ENCODE measurements at places on chromosomes 5 and 9.

GRCh38 chr9:104774132-104774531 lies 10.2 kb downstream of the NIPSNAP3B start:
- DNase-seq: no peak

- DNase-seq: peak; percentile 15
Observed at GRCh38 chr9:108776920-108777639, 78.7 kb downstream of the ACTL7B start.

DNA sequence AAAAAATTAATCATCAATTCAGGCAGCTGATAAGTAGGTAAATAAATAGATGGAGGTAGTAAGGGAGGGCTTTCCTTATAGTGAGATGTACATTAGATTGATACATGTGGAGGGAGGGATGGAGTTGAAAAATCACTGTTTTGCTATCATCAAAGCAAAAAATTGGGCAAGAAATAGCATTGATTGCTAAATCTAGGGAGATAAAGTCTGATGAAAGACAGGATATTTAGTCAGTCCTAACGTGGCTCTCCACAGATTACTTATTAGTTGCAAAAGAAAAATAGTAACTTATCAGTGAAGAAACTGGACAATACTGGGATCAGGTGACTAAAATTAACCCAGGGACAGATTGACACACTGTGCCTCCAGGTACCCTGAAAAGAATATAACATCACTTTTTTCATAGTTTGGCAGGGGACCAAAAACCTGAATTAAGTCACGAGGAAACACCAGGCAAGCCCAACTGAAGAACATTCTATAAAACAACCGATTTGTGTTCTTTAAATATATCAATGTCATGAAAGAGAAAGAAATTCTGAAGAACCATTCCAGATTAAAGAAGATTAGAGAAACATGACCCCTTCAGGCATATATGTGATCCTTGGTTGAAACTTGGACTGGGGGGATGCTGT lies 27.1 kb upstream of the GOLPH3 start:
- no peak for DNase-seq

- no peak for DNase-seq
Observed at GRCh38 chr5:135951257-135951656, 3.5 kb downstream of the LECT2 start.

- no peak for DNase-seq
Observed at GRCh38 chr5:151904909-151905308, 19.7 kb downstream of the GLRA1 start.

GRCh38 chr5:1008451-1009358 lies at the start of gene NKD2:
Gene NKD2, plus strand, starts transcription at chr5:1008802. Its CDS starts 256 bp downstream, at chr5:1009058.
- DNase-seq: peak; percentile 83

- no peak for DNase-seq
Observed at GRCh38 chr5:61587125-61587524, 255.1 kb downstream of the ZSWIM6 start.

DNA sequence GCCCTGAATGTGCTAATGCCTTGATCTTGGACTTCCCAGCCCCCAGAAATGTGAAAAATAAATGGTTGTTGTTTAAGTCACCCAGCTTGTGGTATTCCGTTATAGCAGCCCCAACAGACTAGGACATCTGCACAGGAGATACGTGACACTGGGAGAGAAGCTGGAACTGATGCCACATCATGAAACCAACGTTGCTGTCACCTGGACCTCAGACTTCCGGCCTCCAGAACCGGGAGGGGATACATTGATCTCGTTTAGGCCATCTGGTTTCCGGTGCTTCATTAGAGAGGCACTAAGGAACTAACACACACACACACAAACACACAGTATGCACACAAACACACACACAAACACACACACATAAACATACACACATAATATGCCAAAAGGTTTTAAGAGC lies 75.0 kb upstream of the ICE1 start:
- no peak for DNase-seq

- DNase-seq: no peak
Observed at GRCh38 chr9:21381448-21382339, 3.5 kb downstream of the IFNA2 start.

DNA sequence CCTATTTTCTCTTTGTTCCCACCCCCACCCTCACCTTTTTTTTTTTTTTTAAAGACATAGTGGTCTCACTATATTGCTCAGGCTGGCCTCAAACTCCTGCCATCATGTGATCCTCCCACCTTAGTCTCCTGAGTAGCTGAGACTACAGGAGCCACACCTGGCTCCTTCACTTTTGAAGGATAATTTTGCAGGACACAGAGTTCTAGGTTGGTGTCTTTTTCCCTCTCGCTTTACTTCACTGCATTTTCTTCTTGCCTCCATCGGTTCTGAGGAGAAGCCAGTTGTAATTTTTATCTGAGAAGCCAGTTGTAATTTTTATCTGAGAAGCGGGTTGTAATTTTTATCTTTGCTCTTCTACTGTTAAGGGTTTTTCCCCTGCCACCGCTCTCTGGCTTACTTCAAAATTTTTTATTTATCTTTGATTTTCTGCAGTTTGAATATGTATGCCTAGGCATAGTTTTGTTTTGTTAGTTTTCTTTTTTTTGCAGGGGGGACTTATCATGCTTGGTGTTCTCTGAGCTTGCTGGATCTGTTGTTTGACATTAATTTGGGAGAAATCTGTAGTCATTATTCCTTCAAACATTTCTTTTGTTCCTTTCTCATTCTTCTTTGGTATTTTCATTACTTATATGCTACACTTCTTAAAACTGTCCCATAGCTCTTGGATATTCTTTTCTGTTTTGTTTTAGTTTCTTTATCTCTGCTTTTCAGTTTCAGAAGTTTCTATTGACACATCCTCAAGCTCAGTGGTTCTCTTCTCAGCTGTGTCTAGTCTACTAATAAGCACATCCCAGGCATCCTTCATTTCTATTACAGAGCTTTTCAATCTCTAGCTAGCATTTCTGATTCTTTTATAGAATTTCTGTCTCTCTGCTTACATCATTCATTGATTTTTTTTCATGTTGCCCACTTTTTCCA lies 148.2 kb upstream of the CHD1 start:
- no peak for DNase-seq

GRCh38 chr5:88287846-88288527 lies 19.3 kb upstream of the TMEM161B start:
- no peak for DNase-seq

- no peak for DNase-seq
Observed at GRCh38 chr9:5920860-5921328, 30.2 kb downstream of the MLANA start.

DNA sequence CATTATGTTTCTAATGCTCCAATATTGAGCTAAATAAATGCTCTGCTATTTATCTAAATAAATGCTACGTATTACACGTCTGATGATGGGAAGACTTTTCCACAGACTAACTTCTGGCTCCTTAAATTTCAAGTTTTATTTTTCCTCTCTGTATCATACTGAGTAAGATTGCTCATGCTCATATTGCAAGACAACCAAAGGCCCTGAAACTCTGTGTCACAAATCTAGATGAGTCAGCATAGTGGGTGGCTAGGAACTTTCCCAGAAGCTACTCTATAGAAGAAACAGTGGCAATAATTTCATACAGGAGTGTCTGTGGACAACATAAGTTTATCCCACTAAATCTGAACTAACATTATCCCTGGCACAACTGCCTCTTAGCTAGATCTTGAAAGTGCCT lies 53.0 kb upstream of the RFX3 start:
- no peak for DNase-seq

GRCh38 chr9:125536167-125536772 lies 170.7 kb downstream of the MAPKAP1 start:
- no peak for DNase-seq

DNA sequence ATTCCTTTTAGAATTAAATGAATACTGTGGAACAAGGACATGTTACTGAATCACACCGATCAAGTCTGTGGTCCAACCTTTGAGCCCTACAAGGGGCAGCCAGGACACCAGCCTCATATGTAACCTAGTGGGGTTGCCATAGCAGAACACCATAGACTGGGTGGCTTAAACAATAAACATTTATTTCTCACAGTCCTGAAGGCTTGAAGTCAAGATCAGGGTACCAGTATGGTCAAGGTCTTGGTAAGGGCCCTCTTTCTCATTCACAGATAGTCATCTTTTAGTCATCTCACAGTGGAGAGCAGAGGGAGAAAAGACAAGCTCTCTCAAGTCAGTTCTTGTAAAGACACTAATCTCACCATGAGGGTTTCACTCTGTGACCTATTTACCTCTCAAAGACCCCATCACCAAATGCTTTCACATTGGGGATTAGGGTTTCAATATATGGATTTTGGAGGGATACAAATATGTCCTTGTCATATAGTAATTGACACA lies 422.5 kb downstream of the GADD45G start:
- no peak for DNase-seq

DNA sequence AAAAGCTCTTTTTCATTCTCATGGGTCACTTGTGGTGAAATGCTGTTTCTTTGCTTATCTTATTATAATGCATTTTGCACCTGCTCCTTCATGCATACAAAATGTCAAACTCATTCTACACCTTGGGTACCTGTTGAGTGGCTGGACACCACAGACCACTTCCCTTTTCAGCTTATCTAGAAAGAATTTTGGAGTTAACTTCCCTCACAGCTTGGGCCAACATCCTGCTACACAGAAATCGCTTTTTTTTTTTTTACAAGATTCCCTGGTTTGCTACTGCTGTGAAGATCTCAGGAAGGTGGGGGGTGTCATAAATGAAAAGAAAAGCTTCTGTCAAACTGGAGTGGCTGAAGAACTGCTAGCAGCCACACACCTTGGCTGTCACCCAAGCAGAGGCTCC lies 2.6 kb downstream of the REXO4 start:
- DNase-seq: no peak

DNA sequence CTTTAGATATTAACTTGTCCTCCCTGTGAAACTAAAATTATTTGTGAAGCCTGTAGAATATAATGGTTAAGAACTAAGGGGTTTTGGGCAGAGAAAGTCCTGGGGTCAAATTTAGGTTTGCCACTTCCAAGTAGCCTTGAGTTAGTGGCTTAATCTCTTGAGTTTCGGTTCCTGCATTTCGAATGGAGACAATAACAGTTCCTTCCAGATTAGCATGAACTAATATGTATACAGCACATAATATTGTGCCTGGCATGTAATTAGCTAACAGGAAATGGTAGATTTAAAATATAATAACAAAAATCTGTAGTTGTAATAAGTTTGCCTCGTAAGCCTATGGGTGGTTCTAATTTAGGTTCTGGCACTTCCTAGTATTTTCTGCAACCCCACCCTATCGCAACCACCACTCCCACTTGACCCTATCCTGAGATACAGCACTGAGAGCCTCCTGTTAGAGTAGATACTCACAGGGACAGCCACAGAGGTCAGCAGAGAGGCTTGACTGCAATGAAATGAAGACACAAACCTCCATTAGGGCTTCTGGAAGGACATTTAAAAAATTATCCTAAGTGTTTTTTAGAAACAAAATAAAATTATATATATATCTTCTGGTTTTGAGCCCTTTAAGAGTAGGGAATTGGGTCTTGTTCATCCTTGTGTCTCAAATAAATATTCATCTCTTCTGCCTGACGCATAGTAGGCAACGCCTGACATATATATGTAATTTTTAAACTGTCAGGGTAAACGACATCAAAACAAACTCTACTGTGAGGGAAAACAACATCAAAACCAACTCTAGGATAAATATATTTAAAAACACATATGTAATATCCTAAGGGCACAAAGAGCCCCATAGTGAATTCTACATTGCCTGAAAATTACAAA lies 8.5 kb downstream of the SPINK9 start:
- DNase-seq: no peak

GRCh38 chr5:113031557-113031956 lies 55.0 kb downstream of the DCP2 start:
- DNase-seq: no peak

- no peak for DNase-seq
Observed at GRCh38 chr5:55154873-55155272, 5.1 kb upstream of the GPX8 start.

DNA sequence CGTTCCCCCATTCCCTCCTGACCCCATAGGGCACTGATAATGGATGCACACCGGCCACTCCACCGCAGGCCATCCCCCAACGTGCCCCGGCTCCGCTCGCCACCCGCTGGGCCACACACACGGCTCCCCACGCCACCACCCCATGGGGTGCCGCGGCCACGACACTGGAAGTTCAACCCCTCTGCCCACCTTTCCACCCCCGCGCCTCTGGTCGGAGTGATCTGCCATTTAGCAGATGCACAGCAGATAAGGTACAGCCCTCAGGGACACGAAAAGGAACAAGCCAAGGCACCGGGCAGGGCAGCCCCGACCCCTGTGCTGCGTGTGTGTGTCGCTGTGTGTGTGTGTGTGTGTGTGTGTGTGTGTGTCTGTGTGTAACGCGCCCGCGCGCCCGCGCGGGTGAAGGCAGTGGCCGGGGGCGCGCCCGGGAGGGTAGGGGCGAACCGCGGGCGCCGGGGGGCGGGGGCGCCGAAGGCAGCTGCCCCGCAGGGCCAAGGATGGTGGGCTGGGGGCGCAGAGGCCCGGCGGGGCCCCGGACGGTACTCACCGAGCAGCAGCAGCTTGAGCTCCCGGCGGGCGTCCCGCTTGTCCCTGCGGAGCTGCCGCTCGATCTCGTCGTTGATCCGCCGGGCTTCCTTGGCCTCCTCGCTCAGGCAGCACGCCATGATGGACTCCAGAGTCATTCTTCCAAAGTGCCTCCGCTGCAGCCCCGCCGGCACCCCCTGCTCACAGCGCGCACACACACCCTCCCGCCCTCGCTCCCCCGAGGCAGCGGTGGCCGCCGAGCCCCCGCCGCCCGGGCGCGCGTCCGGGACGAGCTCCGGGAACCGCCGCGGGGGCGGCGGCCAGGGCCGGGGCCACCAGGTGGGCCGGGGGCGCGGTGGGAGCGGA lies 813 bp downstream of the GNAQ start:
- DNase-seq: no peak

- DNase-seq: no peak
Observed at GRCh38 chr9:79939819-79940218, 368.1 kb downstream of the TLE4 start.

GRCh38 chr9:97271292-97271691 lies 36.2 kb upstream of the CCDC180 start:
- DNase-seq: no peak

- DNase-seq: peak; percentile 71
Observed at GRCh38 chr5:16897284-16897704, 38.8 kb downstream of the MYO10 start.

DNA sequence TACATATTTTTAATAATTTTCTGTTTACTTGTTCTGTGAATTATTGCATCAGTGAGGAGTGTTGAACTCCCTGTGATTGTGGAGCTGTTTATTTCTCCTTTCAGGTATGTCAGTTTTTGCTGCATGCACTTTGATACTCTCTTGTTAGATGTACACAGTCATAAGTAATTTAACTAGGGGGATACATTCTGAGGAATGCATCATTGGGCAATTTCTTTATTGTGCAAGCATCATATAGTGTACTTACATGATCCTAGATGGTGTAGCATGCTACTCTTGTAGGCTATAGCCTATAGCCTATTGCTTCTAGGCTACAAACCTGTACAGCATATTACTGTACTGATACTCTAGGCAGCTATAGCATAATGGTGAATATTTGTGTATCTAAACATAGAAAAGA lies 9.5 kb downstream of the DENND4C start:
- no peak for DNase-seq

GRCh38 chr5:163915481-163915961 lies 410.1 kb downstream of the MAT2B start:
- peak; percentile 38 for DNase-seq

- DNase-seq: no peak
Observed at GRCh38 chr9:107127608-107128007, 155.5 kb upstream of the RAD23B start.
